Hypothalamus (tissue), 51 donors: ENCODE measurements at places on chromosomes 1 and 21.

DNA sequence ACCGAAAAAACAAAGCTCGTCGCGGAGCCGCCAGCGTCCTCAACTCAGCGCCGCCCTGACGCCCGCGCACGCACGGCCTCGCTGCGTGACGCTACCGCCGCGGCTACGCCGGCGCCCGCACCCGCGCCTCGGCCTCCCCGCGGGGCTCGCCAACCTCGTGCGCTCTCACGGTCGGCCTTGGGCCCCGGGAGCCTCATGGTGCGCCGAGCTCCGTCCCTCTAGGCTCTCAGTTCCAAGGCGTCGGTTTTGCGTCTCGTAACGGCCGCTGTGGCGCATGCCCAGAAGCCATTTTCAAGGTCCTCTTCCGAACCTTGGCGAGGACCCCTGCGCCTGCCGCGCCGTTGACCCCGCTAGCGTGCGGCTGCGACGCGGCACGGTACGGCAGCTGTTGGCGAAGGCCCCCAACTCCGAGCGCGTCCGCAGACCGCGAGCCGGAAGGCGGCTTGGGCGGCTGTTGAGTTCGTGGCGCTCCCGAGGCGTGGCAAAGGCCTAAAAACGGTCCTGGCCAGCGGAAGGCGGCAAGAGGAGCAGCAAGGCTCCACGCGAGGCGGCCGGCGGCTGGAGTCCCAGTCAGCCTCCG lies at the start of gene HENMT1:
TSS of gene HENMT1 (minus strand) at position 64 of the 580 bp plus-strand sequence. CDS start 1,209 bp downstream, outside the sequence.
- peak; percentile 53 for DNase-seq

- DNase-seq = no peak
These were observed 24.3 kb downstream of the F13B start for GRCh38 chr1:197042676-197043341.

- no peak for DNase-seq
These were observed 96.0 kb downstream of the ERG start for GRCh38 chr21:38402291-38402690.

DNA sequence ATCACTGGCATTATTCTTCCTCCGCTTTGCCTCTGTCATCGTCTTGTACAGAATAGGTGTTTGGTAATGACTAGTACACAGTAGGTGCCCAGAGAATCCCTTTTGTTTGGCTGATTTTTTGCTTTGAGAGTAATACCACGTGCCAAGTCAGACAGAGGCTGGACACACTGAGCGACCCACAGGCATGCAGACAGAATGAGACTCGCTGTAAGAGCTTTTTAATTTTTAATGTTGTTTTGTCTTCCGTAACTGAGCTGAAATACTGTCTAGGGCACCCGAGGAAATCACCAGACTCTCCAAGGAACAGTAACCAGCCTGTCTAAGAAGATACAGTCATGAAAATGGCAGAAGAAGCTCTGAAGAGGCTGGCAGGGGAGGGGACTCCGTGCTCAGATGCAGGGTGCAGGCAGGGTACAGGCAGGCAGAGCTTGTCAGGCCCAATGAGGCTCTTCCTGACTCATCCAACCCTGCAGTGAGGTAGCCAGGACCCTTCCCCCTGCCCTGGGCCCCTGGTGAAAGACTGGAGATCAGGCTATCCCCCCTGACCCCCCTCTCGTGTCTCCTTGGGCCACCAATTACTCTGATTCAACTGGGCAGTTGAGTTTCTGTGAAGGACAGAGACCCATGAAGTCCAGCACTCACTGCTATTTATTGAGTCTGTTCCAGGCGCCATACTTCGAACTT lies 60.1 kb upstream of the ECE1 start:
- no peak for DNase-seq

DNA sequence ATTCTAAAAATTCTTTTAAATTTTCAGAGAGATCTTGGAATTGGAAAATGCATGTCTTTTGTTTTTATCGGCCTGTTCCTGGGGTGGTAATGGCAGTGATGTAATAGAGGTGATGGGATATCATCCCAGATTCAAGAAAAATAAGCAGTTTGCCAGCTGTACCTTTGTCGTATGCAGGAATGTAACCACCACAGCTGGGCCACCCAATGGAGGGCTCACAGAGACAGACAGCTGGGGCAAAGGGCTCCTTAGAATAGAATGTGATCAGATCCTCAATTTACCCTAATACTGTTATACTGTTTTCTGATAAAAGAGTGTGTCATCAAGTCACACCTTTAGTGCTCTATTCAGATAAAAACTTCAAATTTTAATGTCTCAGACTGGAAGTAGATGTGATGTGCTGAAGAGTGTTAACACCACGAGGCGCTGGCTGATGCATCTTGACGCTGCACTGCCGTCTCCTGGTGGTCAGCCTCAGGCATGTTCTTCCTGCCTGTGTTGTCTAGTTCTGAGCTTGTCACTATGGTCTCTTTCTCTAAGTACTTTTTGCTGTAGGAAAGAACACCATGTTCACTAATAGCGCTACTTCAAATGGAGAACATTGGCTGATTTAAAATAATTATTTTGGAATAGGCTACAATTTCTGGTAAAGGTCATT lies 78.8 kb downstream of the C1orf21 start:
- DNase-seq = no peak

DNA sequence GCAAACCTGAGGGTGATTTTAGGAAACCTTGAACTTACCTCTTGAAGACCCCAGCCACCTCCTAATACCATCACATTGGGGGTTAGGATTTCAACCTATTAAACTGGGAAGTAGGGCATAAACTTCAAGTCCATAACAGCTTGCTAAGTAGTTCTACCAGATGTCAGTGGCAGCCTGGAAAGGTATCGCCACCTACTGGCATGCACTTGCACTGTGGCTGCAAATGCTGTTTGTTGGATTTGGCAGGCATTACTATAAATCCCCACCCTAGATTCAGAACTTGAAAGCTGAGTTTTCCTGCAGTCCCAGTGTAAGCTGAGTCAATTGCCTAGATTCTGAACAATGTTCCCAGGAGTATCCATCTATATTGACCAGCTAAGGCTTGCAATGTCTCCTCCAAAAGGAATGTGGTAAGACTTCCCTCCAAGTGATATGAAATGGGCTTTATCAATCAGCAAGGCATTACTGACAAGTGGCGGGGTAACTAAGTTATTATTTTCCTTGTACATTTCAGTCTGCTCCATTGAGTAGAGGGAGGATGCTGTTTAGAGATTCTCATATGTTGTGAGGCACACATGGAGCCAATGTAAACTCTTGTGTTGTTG lies 474.5 kb downstream of the PTPRC start:
- DNase-seq = no peak
